ENCODE measurements at places on chromosomes 5 and 9.

- DNase-seq = no peak
Observed at GRCh38 chr9:98318834-98319478, 63.5 kb upstream of the TBC1D2 start.

DNA sequence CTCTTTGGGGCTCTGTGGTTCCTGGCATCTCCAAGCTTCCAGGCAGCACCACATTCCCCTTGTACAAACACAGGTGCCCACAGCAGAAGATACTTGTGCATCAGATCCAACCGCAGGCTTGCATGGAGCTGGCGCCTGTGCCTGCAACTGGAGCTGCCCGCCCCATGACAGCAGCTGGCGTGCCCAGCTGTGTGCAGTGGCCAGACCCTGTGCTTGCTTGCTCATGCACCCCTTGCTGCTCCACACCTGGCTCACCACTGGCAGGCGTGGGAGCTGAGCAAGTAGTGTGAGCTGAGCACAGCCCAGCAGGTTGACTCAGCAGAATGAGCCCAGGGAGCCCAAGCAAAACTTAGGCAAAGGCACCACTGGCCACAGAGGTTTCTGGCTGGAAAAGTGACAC is 84.4 kb upstream of the STARD4 start:
- no peak for DNase-seq

GRCh38 chr5:178114325-178115135 is 1.2 kb downstream of the N4BP3 start:
- DNase-seq = peak; percentile 67

- DNase-seq = no peak
Observed at GRCh38 chr5:68012429-68012828, 203.1 kb upstream of the PIK3R1 start.

DNA sequence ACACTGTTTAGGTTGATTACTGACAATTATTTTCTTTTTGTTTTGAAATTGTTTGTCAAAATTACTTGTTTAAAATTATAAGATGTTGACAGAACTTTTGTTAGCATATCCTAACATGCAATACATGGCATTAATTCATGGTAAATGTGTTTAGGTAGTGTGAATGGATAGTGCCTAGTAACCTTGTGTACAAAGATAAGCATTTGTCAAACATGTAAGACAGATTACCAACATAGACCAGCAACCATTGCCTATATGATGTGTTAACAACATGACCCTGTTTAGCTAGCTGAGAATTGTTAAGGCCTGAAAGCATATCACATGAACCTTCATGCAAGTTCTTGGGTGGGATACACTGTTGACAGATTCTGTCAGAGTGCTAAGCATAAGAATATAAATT is 13.4 kb downstream of the MAN2A1 start:
- no peak for DNase-seq

GRCh38 chr5:6397536-6398269 is 19.4 kb upstream of the MED10 start:
- DNase-seq = no peak

GRCh38 chr5:66538126-66538525 is 58.1 kb upstream of the MAST4 start:
- DNase-seq = no peak

GRCh38 chr5:33852319-33852718 is 39.5 kb downstream of the ADAMTS12 start:
- no peak for DNase-seq
